Fibroblast of the aortic adventitia (primary cell): ENCODE measurements at places on chromosomes 7 and 10. TPM values are rescaled to one million over a fixed set of nuclear protein-coding genes. Genes with fewer than 3 reads are reported as not detected.

DNA sequence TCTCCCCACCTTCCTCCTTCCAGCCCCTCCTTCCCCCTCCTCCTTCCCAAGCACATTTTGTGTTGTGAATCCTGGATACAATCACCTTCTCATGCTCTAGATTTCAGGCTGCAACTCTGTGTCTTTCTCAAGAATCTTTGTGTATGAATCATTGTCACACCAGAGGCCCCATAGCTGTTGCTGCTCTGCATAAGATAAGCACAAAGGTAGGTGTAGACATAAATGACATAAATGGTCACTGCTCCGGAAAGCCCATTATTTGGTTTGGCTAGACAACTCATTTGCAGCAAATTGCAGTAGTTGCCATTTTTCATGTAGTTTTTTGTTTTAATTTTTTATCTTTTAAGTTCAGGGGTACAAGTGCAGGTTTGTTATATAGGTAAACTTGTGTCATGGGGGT lies 216.3 kb upstream of the NRP1 start:
- peak; percentile 20 for DNase-seq

DNA sequence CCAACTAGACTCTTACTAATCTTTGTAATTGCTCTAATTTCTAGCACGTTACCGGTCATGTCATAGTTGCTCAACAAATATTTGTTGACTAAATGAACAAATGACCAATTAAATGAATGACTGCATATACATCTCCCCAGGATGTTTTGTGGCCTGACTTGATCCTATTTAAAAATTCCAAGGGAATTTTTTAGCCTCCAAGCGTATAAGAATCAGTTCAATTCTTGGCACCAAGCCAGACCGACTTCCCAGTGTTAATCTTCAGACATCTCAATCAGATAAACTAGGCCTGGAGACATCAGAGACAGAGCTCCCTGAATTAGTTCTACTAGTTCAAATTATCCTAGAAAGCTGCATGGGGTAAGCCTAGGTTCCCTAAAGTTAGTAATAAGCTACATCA lies 96.0 kb downstream of the GSAP start:
- DNase-seq = no peak

GRCh38 chr7:133489906-133490305 lies 237.0 kb downstream of the EXOC4 start:
- no peak for DNase-seq

DNA sequence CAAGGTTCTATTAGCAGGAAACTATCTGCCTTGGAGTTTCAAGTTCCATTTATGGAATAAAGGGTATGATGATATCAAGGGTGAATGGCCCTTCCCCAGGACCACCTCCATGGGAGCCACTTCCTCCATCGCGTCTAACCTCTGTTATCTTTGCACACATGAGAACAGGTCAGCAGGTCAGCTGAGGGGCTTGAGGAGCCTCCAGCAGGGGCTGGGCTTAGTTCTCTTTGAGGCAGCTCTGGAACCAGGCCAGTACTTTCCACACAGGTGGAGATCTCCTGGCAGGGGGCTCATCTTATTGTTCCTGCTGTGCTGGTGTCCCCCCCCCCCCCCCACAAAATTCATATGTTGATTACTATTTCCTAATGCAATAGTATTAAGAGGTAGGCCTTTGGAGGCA lies 472.2 kb upstream of the ZMIZ1 start:
- DNase-seq = no peak

- no peak for DNase-seq
Measured at GRCh38 chr10:63012623-63013022, 120.5 kb upstream of the NRBF2 start.

- DNase-seq = no peak
Measured at GRCh38 chr10:84221916-84222315, 3.4 kb downstream of the LRIT2 start.

The CTTNBP2 gene
- 3.9 and 11.9 TPM in 2 replicates for total RNA-seq

DNA sequence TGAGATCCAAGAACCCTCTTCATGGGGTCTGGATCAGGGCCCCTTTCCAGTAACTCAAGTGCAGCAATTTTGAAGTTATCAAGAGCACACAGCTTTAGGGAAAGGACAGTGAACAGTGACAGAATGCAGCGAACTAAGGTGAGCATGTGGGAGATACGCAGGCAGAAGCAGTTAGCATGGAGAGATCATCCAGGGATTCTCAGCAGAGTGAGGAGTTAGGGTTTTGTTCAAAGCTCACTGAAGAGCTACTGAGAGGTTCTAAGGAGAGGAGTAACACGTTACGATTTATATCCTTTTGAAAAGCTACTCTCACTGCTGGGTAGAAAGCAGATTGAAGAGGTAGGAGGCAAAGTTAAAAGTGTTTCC lies 83.6 kb upstream of the MPP7 start:
- DNase-seq = no peak

DNA sequence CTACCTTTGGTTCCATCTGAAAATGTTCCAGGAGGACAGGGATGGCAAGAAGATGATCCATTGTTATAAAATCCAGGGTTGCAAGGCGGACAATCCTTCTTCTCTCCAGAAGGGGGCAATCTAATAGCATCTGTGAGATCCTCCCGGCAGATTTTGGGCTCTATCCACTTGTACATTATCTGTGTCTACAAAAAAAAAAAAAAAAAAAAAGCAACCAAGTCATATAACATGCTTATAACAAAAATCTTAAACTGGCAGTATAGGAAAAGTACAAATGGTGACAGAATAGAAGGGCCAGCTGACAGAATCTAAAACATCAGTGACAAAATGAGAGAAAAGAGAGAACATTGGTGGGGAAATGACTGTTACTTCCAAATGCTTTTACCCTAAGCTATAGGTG lies 132.7 kb downstream of the ELAPOR2 start:
- peak; percentile 84 for DNase-seq

The FAM25C gene
- total RNA-seq = not detected in 2 replicates

The TMEM184A gene
- total RNA-seq = not detected in 2 replicates

DNA sequence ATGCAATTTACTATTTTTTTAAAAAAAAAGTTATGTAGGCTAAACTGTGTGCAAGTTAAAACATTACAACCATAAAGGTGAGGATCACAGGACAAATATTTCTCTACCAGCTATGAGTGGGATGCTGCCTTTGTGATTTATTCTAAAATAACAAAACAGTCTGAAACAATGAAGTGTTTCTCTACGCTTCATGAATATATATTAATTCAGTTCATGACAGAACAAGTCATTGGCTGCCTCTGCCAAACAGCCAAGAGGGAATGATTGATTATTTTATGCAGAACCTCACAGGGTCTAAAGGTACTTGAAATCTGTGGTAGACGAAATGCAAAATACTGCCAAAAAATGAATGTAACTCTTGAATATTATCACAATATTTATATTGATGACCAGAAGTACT lies 29.0 kb upstream of the SOSTDC1 start:
- no peak for DNase-seq

DNA sequence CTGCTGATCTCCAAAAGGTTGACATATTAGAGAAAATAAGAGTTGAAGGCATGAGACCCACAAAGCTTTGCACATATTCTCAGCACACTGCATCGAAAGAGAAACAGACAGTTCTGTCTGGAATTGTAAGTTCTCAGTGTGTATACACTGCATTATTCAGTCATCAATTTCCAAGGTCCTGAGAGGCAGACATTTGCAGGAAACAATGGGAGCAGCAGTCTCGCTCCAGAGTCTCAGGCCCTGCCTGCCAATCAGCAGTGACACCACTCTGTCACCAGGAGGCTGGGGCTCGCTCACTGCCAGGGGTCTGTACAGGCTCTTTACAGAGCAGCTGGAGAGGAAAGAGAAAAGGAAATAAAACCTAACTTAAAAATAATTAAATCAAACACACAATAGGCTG lies 36.3 kb downstream of the JAZF1 start:
- no peak for DNase-seq

The DOCK1 gene
- total RNA-seq = 69.7 and 75.2 TPM in 2 replicates

The PRSS37 gene
- not detected in 2 replicates for total RNA-seq

The TSC22D4 gene
- total RNA-seq = 25.6 and 31.6 TPM in 2 replicates

The GRIFIN gene
- not detected in 2 replicates for total RNA-seq

GRCh38 chr7:41035794-41036193 lies 667.1 kb downstream of the INHBA start:
- no peak for DNase-seq

GRCh38 chr7:23490357-23491135 lies 20.3 kb upstream of the IGF2BP3 start:
- peak; percentile 34 for DNase-seq

The NEURL1 gene
- total RNA-seq = 0.27 TPM in 1 of 2 replicates, not detected in the other

DNA sequence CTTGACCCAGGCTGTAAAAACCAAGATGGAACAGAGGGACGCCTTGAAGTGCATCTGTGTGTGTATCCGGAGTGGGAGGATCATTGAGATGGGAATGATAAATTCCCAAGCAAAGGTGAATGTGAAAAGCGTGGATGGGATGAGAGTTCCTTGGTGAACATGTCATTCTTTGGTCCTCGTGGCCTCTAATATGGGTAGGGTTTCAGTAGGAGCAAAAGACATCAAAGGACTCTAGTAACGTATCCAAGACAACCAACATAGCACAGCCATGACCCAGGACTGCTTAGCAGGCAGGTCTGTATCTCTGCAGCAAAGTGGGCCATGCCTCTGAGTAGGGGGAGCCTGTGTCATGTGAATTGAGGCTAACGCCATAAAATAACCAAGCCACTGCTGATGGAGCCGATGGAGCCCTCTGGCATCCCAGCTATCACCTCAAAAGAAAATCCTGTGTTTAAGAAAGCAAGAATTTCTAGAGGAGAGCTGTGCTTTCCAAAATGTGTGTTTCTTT lies 98.6 kb downstream of the CCDC3 start:
- no peak for DNase-seq

DNA sequence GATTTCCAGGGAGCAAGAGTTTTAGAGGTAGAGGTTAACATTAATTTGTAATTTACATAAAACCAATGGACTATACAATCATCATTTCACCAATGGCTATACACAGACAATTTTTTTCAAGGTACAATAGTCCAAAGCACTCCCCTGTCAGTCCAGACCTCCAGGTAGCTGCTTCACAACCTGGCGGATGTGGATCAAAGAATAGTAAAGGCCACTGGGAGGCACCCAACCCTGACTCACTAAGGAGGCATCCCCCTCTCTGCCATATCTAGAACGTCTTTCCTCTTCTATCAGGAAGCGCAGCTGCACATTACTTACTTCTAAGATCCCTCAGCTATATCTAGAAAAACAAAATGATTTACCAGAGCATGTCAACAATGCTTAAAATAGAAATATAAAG lies 217.7 kb upstream of the AOAH start:
- DNase-seq = no peak

DNA sequence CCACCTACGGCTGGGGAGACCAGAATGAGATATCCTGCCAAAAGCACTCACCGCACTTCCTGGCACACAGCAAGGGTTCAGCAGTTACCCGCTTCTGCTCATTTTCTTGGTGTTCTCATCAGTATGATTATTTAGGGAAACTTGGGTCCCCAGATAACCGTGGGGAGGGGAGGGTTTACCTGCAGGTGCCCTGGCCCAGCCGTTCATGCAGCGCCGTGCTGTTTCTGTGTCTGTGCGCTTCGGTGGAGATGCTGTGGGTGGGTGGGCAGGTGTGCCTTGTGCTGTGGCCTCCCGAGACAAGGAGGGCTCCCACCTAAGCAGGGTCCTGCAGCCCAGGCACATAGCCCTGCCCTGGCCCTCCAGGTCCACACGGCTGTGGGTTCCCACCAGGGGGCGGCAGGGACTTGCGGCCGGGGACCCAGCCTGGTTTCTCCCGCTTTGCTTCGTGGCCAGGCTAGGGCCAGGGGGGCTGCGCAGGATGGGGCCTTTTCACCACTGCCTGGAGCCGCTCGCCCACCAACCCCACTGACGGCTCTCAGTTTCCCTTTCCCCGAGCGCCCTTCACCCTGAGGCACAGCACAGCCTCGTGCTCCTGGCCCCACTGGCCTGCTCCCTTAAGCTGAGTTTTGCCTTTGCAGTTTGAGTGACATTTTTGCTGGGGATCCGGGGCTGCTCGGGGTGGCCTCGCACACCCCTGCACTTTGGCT lies 78.5 kb downstream of the LHPP start:
- peak; percentile 36 for DNase-seq

DNA sequence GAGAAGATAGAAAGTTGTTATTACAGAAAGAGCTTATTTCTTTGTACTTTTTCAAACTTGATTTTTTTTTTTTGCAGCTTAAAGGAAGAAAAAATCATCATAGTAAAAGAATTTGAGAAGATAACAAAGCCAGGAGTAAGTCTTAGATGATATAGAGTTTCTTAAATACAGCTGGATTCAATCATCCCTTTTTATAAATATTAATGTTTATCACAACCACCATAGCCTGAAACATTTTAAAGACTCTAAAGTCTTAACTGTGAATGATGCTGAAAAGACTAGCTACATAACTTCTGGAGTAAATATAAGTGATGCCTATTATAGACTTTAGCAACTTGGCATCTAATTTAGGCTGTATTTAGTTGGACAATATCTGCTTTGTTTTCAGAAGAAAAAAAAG lies 54.8 kb upstream of the FGL2 start:
- peak; percentile 57 for DNase-seq

The ZFAND4 gene
- total RNA-seq = 2.6 and 9.1 TPM in 2 replicates

- no peak for DNase-seq
Measured at GRCh38 chr10:917416-917720, 14.1 kb downstream of the LARP4B start.

The ANXA8 gene
- total RNA-seq = 0.18 and 1.5 TPM in 2 replicates

GRCh38 chr7:25031007-25031406 lies 51.0 kb upstream of the OSBPL3 start:
- DNase-seq = no peak

The SCART1 gene
- total RNA-seq = 1.6 and 13.5 TPM in 2 replicates

- DNase-seq = no peak
Measured at GRCh38 chr10:49612513-49613164, 1.2 kb upstream of the CHAT start.

GRCh38 chr7:25844102-25844870 lies 307.7 kb upstream of the NFE2L3 start:
- peak; percentile 68 for DNase-seq

The SCIN gene
- total RNA-seq = 0.25 and 2.3 TPM in 2 replicates

DNA sequence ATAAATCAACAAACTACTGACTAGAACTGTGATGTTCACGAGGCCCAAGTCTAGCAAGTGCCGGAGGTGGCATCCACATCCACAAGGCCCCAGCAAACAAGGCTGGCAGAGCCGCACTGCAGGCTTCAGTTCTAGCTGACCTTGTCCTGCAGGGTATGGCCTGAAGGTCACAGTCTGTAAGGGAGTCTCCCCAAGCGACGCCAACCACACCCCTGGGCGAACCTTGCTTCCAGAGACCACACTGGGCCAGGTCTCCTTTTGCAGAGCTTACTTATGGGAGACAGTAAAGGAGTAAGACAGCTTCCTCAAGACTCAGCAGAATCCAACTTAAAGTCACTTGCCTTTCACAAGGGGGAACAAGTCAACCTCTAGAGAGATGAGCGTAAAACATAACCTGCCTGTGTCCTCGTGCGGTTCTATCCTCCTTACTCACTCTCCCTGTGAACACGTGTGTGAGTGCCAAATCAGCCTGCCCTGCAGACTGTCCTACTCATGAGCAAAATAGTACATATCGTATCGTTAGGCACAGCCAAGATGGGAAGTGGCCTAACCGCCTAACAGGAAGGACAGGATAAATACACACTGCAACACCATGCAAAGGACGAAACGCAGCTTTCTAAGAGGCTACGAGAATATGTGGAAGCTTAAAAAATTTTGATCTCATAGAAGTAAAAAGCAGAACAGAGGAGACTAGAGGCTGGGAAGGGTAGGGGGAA lies 22.7 kb downstream of the FAM53B start:
- DNase-seq = no peak
